ENCODE measurements at places on chromosomes 16 and 17.

GRCh38 chr16:76483307-76483909 is 206.2 kb downstream of the CNTNAP4 start:
- no peak for DNase-seq

GRCh38 chr17:62017496-62017895 is 47.6 kb downstream of the MED13 start:
- DNase-seq, result no peak

DNA sequence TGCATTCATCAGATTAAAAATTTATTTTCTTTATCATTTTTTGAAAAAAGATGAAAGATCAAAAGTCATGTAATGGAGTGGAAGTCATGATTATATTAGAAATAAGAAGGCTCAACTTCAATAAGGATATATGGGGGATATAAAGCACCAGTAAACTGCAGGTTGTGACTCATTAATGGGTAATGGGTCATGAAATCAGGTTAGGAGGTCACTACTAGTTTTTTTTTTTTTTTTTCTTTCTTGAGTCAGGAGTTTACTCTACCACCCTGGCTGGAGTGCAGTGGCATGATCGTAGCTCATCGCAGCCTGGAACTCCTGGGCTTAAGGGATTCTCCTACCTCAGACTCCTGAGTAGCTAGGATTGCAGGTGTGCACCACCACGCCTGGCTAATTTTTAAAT is 14.3 kb downstream of the EFCAB13 start:
- no peak for DNase-seq

- DNase-seq, result no peak
Observed at GRCh38 chr17:35019386-35020179, 39.3 kb downstream of the LIG3 start.

- no peak for DNase-seq
Observed at GRCh38 chr16:56228476-56228875, 37.2 kb downstream of the GNAO1 start.

DNA sequence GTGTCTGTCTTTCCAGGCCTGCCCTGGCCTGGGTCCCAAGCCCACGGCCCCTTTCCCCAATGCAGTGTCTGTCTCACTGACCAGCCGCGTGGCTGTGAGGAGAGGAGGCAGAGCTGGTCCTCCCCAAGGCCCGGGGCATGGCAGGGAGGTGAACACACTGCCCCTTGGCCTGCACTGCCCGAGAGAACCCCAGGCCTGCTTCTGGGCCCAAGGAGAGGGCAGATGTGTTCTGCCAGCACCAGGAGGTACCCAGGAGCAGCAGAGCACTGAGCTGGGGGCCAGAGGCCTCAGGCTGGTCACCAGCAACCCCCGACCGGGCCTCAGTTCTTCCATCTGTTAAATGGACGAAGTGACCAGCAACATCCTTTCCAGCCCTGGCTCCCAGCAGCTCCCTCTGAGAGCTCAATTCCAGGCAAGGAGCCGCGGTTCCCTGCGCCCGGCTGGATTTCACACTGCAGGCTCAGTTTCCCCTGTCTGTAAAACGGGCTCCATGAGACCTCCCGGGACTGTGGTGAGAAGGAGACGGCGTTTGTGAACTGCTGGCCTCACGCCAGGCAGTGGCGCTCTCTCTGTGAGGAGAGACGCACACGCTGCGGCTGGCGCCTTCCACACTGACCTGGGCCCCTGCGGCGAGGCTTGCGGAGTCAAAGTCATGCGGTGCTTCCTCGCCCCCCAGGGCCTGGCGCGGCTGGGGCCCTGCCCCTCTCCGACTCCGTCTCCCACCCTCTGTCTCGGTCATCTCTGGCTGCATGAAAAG is 8.1 kb upstream of the ZFPM1 start:
- DNase-seq, result no peak

DNA sequence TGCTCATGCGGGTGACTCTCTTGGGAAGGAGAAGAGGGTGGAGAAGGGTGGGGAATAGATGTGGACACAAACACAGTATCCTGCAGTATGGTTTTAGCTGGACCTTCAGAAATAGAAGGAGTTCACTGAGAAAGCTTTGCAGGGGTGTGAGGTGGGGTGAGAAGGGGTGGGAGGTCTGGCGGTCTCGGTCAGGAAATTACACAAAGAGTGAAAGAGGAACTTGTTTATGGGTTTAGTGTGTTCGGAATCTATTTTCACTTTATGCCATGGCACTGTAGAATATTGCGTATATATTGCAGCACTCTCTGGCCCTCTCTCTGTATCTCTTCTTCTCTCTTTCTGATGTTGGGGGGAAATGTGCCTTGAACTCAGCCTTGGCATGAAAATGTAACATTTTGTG is 148.2 kb upstream of the GOT2 start:
- DNase-seq, result no peak

GRCh38 chr17:66210208-66210574 is 18.3 kb upstream of the CEP112 start:
- no peak for DNase-seq

DNA sequence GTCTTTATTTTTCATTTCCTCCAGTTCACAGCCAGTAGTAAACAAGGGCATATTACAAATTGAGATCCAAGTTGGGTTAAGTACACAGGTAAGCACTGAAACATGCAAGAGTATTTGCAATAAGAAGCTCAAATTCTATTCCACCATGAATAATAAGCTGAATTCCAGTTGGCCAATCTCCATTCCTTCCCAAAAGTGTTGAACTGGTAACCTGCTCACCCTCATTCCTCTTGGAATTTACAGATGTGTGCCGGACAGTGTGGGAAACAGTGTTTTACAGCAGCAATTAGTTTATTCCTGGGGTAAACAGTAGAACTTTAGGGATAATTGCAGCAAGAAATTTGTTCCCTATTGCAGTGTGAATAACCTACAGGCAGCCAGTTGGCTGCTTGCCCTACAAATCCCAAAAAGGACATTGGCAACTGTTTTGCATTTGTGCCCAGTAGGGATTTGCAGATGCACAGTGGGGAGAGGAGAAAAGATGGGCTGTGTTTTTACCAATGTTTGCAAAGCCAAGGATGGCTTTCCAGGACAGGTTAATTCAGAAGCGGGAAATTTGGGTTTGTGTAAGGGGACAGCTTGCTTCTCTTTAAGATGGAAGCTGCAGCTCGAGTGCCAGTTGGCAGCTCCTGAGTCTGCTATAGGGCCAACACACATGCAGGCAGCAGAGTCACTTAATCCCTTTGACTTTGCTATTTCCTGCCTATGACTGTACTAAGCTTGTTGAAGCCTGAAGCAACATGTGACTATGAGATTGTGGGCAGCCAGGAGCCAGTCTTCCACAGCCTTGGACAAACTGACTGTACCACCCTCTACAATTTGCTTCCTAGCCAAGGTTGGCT is 318.9 kb downstream of the MAP2K6 start:
- DNase-seq, result peak; percentile 48

- no peak for DNase-seq
Observed at GRCh38 chr17:39704821-39705551, 5.1 kb downstream of the ERBB2 start.

GRCh38 chr17:50855708-50856330 is 10.3 kb downstream of the TOB1 start:
- no peak for DNase-seq

- DNase-seq, result no peak
Observed at GRCh38 chr17:48113201-48113676, 5.7 kb downstream of the SNX11 start.

DNA sequence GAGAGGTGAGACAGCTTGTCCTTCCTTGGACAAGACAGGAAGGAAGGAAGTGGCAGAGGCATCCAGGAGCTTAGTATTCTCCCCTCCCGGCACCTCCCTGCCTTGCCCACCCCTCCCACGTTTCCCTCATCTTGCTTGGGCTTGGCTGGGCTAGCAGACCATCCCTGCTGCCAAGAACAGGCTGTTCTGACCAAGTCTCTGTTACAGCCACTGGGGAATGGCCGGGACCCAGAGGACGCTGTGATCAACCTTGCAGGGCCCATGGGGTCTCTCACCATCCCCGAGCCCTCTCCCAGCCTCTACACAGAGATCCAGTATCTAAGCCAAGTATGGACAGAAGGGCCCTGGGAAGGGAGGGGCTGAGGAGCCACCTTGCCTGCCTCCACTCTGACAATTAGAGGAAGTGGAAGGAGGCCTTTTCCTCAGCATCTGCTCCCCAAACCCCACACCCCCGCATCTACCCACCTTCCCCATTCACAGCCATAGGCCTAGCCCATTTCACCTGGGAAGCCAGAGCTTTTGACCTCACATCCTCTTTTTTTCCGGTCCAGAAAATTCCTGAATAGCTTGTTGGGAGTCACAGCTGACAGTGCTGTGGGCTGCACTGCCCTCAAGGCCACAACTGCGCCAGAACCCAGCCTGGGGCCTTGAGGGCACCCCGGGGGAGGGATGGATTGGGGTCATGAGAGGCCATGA is 14.1 kb downstream of the CD300LG start:
- no peak for DNase-seq

- DNase-seq, result no peak
Observed at GRCh38 chr17:40194821-40195220, 17.6 kb downstream of the RAPGEFL1 start.

- DNase-seq, result no peak
Observed at GRCh38 chr16:88667461-88667860, 4.6 kb upstream of the MVD start.

DNA sequence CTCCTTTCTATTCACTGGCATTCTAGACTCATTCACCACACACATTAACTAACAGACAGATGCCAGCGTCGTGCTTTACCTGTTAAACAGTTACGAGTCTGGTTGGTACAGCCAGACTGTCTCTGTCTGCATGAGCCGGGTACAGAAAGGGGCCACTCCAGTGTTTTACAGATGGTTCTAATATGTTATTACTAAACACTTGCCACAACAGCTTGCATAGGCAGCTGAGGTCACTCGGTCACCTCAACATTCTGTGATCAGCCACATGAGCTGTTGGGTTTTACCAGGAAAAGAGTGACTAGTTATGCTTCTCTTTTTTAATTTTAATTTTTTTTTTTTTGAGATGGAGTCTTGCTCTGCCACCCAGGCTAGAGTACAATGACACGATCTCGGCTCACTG is 25.2 kb downstream of the CD300A start:
- DNase-seq, result no peak

DNA sequence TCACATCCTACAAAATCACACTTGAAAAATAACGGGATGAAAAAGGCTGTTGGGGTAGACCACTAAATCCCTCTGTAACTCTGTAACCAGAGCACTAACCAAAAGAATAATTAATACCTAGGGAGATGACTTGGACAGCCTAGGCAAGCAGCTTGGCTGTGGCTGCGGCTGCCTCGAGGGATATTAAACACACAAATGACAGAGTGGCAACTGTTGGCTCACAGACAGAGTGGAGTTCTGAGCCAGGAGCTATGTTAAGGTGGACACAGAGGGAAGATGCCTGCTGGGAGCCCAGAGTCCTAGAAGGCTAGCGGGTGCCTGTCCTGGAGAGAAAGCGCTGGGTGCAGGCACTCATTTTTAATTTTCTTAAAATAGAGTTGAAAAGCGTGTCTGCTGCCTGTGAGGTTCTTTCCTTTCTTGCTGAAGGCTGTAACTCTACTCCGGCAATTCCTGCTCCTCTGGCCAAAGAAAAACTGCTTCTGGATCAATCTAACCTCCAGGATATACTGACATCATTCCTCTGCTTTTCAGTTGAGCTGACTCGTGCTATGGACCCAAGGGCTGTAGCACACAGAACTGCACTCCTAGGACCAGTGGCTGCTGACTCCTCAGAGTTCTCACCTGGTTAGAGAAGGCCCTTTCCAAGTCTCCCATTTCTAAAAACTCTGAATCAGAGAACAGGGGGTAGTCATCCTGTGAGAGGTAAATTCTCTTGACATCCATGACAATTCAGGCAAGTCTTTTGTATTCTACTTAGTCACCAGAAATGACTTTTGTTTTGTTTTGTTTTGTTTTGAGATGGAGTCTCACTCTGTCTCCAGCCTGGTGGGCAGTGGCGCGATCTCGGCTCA is 147.9 kb downstream of the STX8 start:
- no peak for DNase-seq

DNA sequence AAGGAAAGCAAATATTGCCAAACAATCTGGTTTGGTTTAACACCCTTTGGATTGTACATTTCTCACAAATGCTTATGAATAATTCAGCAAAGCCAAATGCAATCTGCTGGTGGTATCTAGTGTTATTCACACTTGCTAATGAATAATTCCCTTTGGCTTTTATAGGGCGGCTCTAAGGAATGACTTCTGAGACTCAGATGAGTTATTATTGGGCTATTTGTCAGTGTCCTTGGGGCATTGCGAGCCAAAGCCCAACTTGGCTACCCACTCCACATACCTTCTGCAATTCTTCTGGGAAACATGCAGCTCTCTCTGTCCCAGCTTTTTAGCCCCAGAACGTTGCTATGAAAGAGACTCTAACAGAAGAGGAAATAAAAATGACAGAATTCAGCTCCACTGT is 41.1 kb downstream of the FTO start:
- no peak for DNase-seq

GRCh38 chr17:62664336-62665120 is 37.1 kb downstream of the MRC2 start:
- DNase-seq, result no peak

DNA sequence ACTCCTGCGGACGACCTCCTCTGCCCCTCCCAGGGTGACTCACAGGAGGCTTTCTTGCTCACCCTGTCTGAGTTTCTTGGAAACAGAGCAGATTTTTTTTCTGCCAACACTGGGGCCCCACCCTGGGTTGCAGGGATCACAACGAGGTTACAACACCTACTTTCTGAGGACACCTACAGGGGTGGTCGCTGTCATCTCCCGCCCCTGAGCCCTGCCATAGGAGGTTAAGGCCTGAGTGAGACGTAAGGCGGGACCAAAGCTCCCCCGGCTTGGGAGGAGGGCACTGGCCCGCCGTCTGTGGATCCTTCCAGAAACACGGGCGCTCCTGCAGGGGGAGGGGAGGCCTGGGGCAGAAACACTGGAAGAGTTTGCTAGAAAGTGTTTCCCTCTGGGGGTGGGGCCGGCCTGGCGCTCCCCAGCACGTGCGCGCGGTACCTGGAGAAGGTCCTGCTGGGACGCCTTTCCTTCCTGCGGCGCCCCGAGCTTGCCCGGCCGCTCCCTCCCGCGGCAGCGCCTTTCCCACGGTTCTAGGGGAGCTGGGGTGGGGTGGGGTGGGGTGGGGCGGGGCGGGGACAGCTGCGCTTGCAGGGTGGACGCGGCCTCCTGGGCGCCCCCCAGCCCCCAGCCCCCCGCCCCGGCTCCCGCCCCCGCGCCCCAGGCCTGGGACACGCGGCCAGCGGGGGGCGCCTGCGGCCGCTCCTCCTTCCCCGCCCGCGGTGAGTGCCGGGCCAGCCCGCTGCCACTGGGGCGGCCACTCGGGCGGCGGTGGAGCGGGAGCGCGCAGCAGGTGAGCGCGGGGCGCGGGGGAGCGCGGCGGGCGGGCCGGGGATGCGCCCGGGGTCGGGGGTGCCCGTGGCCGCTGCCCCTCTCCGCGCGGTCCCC is 20.7 kb upstream of the ADCY7 start:
- DNase-seq, result no peak

GRCh38 chr17:74325376-74325742 is 667 bp upstream of the KIF19 start:
- no peak for DNase-seq

- no peak for DNase-seq
Observed at GRCh38 chr17:1077986-1078711, 81.2 kb downstream of the TIMM22 start.

DNA sequence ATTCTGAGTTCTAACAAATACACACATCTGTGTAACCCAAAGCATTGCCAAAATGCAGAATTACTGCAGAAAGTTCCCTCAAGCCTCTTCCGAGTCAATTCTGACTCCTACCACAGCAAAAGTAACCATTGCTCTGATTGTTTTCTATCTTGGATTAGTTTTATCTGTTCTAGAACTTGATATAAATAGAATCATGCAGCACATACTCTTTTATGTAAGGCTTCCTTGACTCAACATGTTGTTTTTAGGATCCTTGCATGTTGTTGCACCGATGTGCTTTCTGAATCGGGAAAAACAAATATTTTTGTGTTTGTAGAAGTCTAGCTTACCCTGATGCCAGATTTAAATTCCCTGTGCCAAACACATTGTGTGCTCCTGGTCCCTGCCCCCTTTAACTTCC is 140.4 kb downstream of the CDH13 start:
- DNase-seq, result no peak

All from pulmonary artery endothelial cell (primary cell).